ENCODE measurements at places on chromosomes 3 and 15.
A peak's percentile ranks its signal among the peaks of the same experiment; 100 is the strongest.

DNA sequence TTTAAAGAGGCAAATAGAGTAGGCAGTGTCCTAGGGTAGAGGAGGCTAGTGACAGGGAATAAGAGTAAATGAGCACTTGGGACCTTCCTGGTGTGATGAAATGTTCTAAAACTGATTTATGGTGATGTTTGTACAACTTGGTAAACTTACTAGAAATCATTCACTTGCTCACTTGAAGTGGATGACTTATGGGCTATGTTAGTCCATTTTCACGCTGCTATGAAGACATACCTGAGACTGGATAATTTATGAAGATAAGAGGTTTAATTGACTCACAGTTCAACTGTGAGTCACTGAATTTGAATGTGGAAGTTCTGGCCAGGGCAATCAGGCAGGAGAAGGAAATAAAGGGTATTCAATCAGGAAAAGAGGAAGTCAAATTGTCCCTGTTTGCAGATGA lies 31.7 kb upstream of the DHX36 start:
- DNase-seq = no peak

GRCh38 chr15:81880314-81880713 lies 165.5 kb downstream of the MEX3B start:
- DNase-seq = no peak

DNA sequence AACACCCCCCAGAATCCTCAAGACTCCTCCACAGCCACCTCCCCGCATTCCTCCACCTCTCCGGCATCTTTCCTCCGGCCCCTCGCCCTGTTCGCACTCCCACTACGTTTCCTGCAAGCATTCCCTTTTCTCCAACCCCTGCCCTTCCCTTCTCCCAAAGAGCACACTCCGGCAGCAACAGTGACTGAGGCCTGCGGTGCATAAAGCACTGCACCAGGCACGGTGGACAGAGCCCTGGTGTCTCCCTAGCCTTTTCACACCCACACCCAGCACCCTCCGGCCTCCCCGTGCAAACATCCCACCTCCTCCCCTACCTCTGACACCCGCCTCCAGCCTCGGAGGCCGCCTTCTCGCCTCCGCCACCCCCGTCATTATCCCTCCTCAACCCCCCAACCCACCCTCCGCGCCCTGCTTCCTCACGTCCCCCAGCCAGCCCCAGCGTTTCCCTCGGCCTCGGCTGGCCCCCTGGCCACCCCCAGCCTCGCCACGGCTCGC lies 577 bp downstream of the ZNF148 start:
- peak; percentile 9 for DNase-seq

DNA sequence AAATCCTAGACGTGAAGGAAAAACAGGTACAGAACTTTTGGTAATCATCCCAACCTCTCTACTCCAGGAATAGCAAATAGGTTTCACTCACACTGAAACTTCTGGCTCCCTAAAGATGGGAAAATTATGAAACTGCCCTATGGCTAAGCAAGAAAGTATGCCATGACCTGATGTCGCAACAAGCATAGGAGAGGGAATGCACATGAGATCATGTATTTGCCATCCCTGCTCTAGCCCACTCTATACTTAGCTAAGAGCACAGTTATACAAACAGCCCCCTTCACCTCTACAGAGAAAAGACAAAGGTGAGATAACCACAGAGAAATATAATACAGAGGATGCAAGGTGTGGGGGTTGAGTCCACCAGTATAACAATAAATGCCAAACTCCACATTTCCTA lies 102.7 kb downstream of the TBC1D5 start:
- no peak for DNase-seq

GRCh38 chr15:93811305-93811704 lies 420.1 kb upstream of the MCTP2 start:
- no peak for DNase-seq

DNA sequence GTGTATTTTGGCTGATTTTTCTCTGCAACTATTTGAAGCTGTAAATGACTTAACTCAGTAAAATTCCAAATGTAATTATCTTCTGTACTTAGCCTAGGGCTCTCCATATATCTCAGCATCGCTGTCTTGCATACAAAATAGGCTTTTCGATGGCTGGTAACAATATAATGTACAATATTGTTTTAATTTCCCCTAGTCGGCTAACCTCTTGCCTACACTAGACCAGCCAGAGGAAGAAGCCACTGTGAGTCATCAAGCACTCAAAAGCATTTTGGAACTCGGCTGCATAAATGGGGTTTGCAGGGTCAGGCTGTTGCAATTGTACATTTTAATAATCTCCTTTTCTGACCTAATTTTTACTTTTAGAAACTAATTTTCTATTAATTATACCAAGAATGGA lies 583.8 kb downstream of the FOXP1 start:
- no peak for DNase-seq
